Chondrocyte (in vitro differentiated cells): ENCODE measurements at places on chromosomes 7 and 10. TPM values are rescaled to one million over a fixed set of nuclear protein-coding genes. Genes with fewer than 3 reads are reported as not detected.

The MYL7 gene
- total RNA-seq: not detected in 3 replicates

The HEPACAM2 gene
- not detected in 3 replicates for total RNA-seq

The JCAD gene
- total RNA-seq: 18.3 to 23.9 TPM (median 19.4 TPM) in 3 replicates

The ANXA11 gene
- total RNA-seq: 98.0 to 139 TPM (median 133 TPM) in 3 replicates

The ATOH7 gene
- total RNA-seq: not detected in 3 replicates

The MMD2 gene
- total RNA-seq: not detected in 3 replicates

The WBP1L gene
- total RNA-seq: 95.3 to 97.1 TPM (median 95.8 TPM) in 3 replicates

The BPGM gene
- total RNA-seq: 26.1 to 29.6 TPM (median 29.5 TPM) in 3 replicates

The AKR1C8 gene
- not detected in 3 replicates for total RNA-seq

The C10orf120 gene
- total RNA-seq: not detected in 3 replicates

The PSD gene
- 3.0 to 4.0 TPM (median 4.0 TPM) in 3 replicates for total RNA-seq

The UTF1 gene
- total RNA-seq: not detected in 3 replicates

The CYREN gene
- 26.4 to 33.7 TPM (median 30.2 TPM) in 3 replicates for total RNA-seq

The UBTD1 gene
- 29.3 to 38.2 TPM (median 38.2 TPM) in 3 replicates for total RNA-seq

The PDE6C gene
- not detected in 3 replicates for total RNA-seq

The IRF5 gene
- total RNA-seq: 0.26 to 0.53 TPM (median 0.37 TPM) in 3 replicates

The PSTK gene
- total RNA-seq: 4.2 to 5.6 TPM (median 5.1 TPM) in 3 replicates

The KNDC1 gene
- total RNA-seq: 0.24 to 0.72 TPM (median 0.55 TPM) in 3 replicates

The PIK3CG gene
- not detected in 3 replicates for total RNA-seq

The HIP1 gene
- total RNA-seq: 45.0 to 87.6 TPM (median 46.6 TPM) in 3 replicates

The GPR15LG gene
- total RNA-seq: not detected in 3 replicates

The ZNF736 gene
- total RNA-seq: not detected in 3 replicates

The ODAD2 gene
- total RNA-seq: 1.0 to 3.8 TPM (median 1.1 TPM) in 3 replicates

The ADIRF gene
- 0.54 to 0.65 TPM in 2 of 3 replicates, not detected in the other for total RNA-seq

The CFAP43 gene
- total RNA-seq: 0.15 to 0.17 TPM in 2 of 3 replicates, not detected in the other

The EPHB6 gene
- total RNA-seq: 0.22 to 2.1 TPM (median 0.31 TPM) in 3 replicates

The CYP2C18 gene
- total RNA-seq: 0.17 TPM in 1 of 3 replicates, not detected in the others

The LIMK1 gene
- total RNA-seq: 39.1 to 46.5 TPM (median 41.5 TPM) in 3 replicates

The SORCS3 gene
- not detected in 3 replicates for total RNA-seq

The LRRC4 gene
- total RNA-seq: 0.23 to 0.94 TPM (median 0.32 TPM) in 3 replicates

The TLL2 gene
- 1.2 to 1.9 TPM (median 1.5 TPM) in 3 replicates for total RNA-seq

The ADAMTS14 gene
- total RNA-seq: 7.7 to 9.2 TPM (median 8.7 TPM) in 3 replicates

The NPSR1 gene
- not detected in 3 replicates for total RNA-seq

The C10orf143 gene
- 2.5 to 6.2 TPM (median 2.6 TPM) in 3 replicates for total RNA-seq

The TMEM213 gene
- total RNA-seq: not detected in 3 replicates

The SLC18A2 gene
- not detected in 3 replicates for total RNA-seq
